ENCODE measurements at places on chromosomes 5 and 9. TPM values are rescaled to one million over a fixed set of nuclear protein-coding genes. Genes with fewer than 3 reads are reported as not detected.

- DNase-seq, result no peak
- peaks cover 13% of the 10 kb centered on the region for H3K4me1 ChIP-seq
- no peaks in the 10 kb centered on the region for H3K36me3 ChIP-seq
- H3K4me3 ChIP-seq, result no peak overlapping the region
- H3K27ac ChIP-seq, result no peak overlapping the region
- H3K27me3 ChIP-seq, result no peaks in the 10 kb centered on the region
Observed at GRCh38 chr5:38753141-38753540, 92.7 kb upstream of the OSMR start.

DNA sequence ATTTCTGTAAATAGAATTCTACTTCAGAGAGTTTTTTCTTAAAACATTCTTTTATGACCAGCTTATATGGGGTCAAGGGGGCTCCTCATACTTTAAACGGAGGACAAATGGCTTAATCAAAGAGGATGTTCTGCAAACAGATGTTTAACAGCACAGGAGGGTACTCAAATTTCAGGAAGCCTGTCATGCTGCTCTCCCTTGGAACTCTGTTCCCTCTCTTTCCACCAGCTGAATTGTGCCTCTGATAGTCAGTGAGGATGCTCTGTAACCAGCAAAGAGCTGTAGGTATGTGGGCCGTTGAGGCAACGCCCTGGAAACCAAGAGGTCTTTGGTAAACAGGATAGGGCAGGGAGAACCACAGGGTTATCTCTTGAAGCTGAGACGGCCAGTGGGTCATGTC, 161.1 kb downstream of the C5orf15 start:
- H3K27ac ChIP-seq, result no peak overlapping the region
- H3K4me1 ChIP-seq, result no peaks in the 10 kb centered on the region
- DNase-seq, result no peak
- no peak overlapping the region for H3K4me3 ChIP-seq
- no peaks in the 10 kb centered on the region for H3K36me3 ChIP-seq
- H3K27me3 ChIP-seq, result peaks cover 19% of the 10 kb centered on the region

IRX2 gene
- total RNA-seq, result 6.2 TPM

DNA sequence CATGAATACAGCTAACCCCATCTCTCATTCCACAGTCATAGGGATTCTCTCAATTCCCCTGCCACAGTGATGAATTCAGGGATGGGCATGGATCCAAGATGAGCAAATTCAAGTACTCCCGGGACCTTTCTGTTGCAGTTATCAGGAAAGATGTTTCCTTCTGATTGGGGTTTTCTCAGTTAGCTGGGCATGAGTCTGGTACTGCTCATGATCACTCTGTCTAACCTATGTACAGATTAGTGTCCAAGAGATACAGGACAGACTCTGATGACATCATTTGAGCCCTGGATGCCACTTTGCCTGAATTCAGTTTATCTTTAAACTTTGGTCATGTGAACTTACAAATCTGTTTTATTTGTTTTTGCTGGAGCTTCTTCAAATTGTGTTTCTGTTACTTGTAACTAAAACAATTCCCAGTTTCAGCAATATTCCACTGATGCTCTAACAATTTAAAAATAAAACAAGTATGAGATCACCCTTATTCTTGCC, 257.7 kb upstream of the KLF9 start:
- H3K27me3 ChIP-seq, result no peaks in the 10 kb centered on the region
- no peak overlapping the region for H3K4me3 ChIP-seq
- no peak for DNase-seq
- no peaks in the 10 kb centered on the region for H3K4me1 ChIP-seq

SV2C gene
- 0.44 TPM for total RNA-seq

TAF11L2 gene
- total RNA-seq, result not detected

GRCh38 chr5:14674983-14675854, 10.7 kb downstream of the OTULIN start:
- H3K36me3 ChIP-seq, result no peaks in the 10 kb centered on the region
- H3K27ac ChIP-seq, result peak overlapping the region; percentile 63
- H3K4me3 ChIP-seq, result peak overlapping the region; percentile 28
- DNase-seq, result no peak
- H3K4me1 ChIP-seq, result peaks cover 100% of the 10 kb centered on the region
- H3K27me3 ChIP-seq, result no peaks in the 10 kb centered on the region

- no peaks in the 10 kb centered on the region for H3K36me3 ChIP-seq
- no peak overlapping the region for H3K4me3 ChIP-seq
- DNase-seq, result no peak
- H3K27ac ChIP-seq, result no peak overlapping the region
- H3K27me3 ChIP-seq, result peaks cover 15% of the 10 kb centered on the region
Observed at GRCh38 chr9:86891886-86892437, 55.3 kb downstream of the GAS1 start.

DNA sequence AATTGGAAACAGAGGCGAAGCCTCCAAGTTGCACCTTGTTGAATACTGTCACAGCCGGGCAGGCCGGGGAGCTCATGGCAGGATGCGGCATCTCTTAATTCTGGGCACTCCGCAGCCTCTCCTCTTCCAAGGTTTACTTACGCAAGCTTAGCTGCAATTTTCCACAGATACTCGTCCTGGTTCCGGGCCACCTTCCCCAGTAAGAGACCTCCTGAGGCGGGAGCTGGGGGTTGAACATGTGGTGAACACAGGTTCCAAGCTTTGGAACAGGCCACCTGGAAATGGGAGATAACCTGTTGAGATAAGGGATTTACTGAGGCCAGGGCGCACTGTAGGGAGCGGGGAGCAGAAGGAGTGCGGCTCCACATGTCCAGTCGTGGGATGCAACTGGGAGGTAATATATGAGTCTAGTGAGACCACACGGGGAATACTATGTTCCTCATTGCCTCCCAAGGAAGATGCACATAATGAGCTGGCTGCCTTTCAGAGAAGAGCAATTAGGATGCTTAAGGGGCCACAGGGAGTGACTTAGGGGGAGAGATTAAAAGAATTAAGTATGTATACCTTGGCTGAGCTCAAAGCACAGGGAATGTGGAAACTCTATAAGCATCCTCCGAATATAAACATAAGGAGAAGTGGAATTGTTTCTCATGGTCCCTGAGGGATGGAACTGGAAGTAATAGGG, 335.2 kb downstream of the CWC27 start:
- peak overlapping the region; percentile 71 for H3K4me3 ChIP-seq
- no peaks in the 10 kb centered on the region for H3K27me3 ChIP-seq
- H3K4me1 ChIP-seq, result peaks cover 17% of the 10 kb centered on the region
- no peaks in the 10 kb centered on the region for H3K36me3 ChIP-seq
- DNase-seq, result no peak

DNA sequence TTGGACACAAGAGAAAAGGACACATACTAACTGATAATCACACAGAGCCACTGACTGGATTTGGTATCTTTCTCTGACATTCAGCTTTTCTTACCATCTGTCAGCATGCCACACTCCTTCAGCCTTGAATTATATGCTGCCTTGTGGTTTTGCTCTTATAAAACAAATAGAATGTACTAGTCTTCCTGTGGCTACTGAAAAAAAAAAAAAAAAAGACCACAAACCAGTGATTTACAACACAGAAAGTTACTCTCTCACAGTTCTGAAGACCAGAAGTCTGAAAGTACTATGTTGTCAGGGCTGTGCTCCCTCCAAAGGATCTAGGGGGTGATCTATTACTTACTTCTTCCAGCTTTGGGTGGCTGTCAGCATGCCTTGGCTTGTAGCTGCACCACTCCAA, 82.3 kb downstream of the THBS4 start:
- no peak overlapping the region for H3K27ac ChIP-seq
- H3K36me3 ChIP-seq, result no peaks in the 10 kb centered on the region
- DNase-seq, result no peak
- no peaks in the 10 kb centered on the region for H3K27me3 ChIP-seq
- peaks cover 8% of the 10 kb centered on the region for H3K4me1 ChIP-seq
- no peak overlapping the region for H3K4me3 ChIP-seq

- H3K4me1 ChIP-seq, result peaks cover 50% of the 10 kb centered on the region
- H3K27me3 ChIP-seq, result no peaks in the 10 kb centered on the region
- no peak overlapping the region for H3K4me3 ChIP-seq
Observed at GRCh38 chr9:125527471-125528002, 179.5 kb downstream of the MAPKAP1 start.

C9 gene
- total RNA-seq, result not detected

DNA sequence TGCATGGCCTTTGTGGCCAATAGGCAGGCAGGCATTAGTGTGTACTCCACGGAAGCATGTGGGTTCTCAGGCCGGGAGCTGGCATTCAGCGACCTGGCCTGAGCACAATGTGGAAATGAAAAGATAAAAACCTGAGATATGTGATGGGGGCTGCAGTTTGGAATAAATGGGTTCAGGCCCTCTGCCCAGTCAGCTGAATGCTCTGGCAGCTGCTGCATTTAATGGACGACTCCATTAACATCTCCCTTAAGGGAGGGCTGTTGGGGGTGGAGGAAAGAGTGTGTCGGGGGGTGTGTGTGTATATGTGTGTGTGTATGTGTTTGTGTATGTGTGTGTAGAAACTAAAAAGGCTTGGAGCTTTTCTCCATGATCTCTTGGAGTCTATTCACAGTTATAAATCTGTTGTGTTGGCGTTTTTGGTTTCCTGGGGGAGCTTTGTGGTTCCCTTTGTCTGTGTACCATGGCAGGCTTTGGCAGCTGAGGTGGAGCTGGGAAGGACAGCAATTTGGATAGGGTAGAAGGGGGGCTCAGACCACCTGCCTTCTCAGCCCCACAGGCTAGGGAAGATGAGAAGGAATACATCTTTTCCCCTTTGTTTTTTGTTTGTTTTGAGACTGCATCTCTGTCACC, 27.3 kb upstream of the HSPA9 start:
- no peak overlapping the region for H3K4me3 ChIP-seq
- H3K27me3 ChIP-seq, result no peaks in the 10 kb centered on the region
- DNase-seq, result no peak
- H3K4me1 ChIP-seq, result peaks cover 4% of the 10 kb centered on the region
- H3K36me3 ChIP-seq, result no peaks in the 10 kb centered on the region
- H3K27ac ChIP-seq, result no peak overlapping the region

DNA sequence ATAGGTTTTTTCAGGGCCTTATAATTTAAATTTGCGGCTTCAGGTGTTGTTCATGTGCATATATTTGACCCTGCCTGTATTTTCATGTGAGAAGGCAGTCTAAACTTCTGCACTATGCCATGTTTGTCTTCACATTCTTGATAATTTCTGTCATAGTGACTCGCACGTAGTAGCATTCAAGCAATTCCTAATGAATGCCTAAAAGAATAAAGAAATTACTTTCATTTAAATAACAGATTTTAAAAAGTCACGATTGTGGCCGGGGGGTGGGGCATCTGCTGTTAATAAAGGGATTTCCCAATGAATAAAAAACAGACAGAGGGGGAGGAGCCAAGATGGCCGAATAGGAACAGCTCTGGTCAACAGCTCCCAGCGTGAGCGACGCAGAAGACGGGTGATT, 318.0 kb downstream of the ADAMTS6 start:
- H3K27me3 ChIP-seq, result no peaks in the 10 kb centered on the region
- no peak overlapping the region for H3K4me3 ChIP-seq
- no peaks in the 10 kb centered on the region for H3K36me3 ChIP-seq
- DNase-seq, result no peak
- H3K27ac ChIP-seq, result no peak overlapping the region
- no peaks in the 10 kb centered on the region for H3K4me1 ChIP-seq

DNA sequence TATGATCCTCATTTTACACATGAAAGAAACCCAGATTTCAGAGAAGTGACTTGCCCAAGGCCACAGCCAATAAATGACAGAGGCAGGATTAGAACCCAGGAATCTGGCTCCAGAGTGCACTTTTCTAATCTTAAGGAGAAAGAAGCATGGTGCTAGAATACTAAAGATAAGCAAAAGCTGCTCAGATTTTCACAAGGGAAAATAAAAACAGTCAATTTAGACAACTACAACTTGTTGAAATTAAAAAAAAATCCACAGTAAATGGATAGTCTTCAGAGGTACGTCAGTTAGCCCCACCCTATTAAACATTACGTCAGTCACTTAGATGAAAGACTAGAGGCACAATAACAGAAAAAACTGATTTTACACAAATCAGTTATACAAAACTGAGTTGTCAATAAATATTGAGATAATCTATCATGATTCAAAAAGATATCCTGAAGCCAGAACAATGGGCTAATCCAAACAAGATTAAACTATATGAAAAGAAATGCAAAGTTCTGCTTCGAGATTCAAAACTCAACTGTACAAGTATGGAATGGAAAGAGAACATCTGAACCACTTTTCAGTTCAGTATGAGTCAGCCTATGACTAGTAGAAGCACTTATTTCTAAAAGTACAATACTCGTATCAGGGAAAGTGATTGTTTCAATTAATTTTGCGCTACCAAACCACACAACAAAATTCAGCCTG, 9.3 kb downstream of the TMEM245 start:
- peaks cover 5% of the 10 kb centered on the region for H3K36me3 ChIP-seq
- H3K27me3 ChIP-seq, result no peaks in the 10 kb centered on the region
- H3K4me3 ChIP-seq, result peak overlapping the region; percentile 40
- peaks cover 99% of the 10 kb centered on the region for H3K4me1 ChIP-seq

GRCh38 chr5:135395451-135395850, 3.6 kb downstream of the MACROH2A1 start:
- no peaks in the 10 kb centered on the region for H3K36me3 ChIP-seq
- no peak for DNase-seq
- H3K4me3 ChIP-seq, result peak overlapping the region; percentile 99
- peaks cover 91% of the 10 kb centered on the region for H3K4me1 ChIP-seq
- peak overlapping the region; percentile 97 for H3K27ac ChIP-seq

DNA sequence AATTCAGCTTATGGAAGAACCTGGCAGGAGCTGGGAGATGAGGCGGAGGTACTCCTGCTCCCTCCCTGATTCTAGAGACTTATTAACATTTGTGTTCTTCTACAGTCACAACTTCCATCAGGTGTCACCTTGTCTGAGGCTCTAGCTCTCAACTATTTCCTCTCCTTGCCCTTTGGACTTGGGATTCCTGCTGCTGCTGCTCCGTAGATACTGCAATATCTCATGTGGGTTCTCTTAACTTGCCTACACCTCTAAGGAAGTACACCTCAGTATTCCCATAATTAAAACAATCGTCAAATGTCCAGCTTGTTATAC, 21.2 kb downstream of the ANXA1 start:
- DNase-seq, result no peak
- no peak overlapping the region for H3K27ac ChIP-seq

SMIM32 gene
- not detected for total RNA-seq

CDC25C gene
- total RNA-seq, result not detected

DNA sequence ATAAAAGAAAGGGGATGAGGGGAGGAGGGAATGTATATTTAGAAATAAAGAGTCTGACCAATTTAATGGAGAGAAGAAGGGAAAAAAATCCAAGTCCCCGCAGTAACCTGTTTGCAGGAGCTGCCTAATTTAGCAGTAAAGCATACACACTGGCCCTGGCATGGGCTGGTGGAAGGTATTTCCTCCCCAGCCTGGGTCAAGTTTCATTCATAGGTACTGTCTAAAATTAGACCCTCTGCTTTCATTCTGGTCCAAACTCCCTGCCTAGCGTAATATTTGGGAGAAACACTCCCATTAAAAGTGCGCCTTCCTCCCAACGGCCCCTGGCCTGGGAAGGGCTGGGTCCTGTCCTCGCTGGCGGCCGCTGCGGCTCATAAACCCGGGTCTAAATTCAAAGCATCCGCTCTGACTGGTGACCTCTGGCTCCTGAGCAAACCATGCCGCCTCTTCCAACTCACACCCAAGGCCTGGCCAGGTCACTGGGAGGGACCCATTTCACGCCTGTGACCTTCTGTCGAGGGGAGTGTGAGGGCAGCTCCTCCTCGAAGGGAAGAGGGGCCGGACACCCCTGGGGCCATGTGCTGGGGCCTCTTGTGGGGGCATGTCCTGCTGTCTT, 123.2 kb downstream of the FGF18 start:
- peak overlapping the region; percentile 40 for H3K27ac ChIP-seq
- no peak overlapping the region for H3K4me3 ChIP-seq
- H3K27me3 ChIP-seq, result no peaks in the 10 kb centered on the region
- H3K4me1 ChIP-seq, result peaks cover 13% of the 10 kb centered on the region

GCNT4 gene
- 0.27 TPM for total RNA-seq

SH3GLB2 gene
- total RNA-seq, result 33.9 TPM

GRCh38 chr5:141196363-141196762, 3.1 kb upstream of the PCDHB11 start:
- H3K36me3 ChIP-seq, result peaks cover 16% of the 10 kb centered on the region
- H3K4me1 ChIP-seq, result no peaks in the 10 kb centered on the region
- DNase-seq, result no peak
- no peak overlapping the region for H3K27ac ChIP-seq
- H3K4me3 ChIP-seq, result no peak overlapping the region
- H3K27me3 ChIP-seq, result peaks cover 23% of the 10 kb centered on the region
